ENCODE measurements at places on chromosomes 16 and 17.

DNA sequence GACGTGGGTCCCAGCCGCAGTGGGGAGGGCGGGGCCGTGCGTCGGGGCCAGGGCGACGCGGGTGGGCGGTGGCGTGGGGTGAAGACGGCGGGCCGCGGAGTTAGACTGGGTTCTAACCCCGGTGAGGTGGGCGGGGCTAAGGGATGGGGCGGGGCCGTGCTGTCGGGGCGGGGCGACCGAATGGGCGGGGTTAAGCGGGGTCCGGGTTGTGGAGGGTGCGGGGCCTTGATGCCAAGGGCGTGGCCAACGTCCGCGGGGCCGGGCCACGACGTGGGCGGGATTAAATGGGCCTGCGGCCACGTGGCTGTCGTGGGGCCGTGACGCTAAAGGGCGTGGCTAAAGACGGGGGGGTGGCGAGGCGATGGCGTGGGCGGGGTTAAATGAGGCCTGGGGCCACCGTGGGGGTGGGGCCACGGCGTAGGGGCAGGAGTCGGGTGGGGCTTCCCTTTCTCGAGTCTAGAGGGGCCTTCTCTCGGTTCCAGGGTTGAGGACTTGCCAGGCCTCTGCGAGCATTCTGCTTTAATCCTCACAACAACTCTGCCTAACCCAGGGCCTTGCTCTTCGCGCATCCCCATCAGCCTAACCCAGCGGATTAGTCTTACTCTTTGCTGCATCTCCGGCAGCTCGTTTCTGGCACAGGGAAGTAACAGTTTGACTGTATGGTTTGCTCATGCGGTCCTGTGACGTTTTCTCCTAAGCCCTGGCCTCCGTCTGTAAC, 739 bp downstream of the TCF25 start:
- DNase-seq: peak; percentile 99

DNA sequence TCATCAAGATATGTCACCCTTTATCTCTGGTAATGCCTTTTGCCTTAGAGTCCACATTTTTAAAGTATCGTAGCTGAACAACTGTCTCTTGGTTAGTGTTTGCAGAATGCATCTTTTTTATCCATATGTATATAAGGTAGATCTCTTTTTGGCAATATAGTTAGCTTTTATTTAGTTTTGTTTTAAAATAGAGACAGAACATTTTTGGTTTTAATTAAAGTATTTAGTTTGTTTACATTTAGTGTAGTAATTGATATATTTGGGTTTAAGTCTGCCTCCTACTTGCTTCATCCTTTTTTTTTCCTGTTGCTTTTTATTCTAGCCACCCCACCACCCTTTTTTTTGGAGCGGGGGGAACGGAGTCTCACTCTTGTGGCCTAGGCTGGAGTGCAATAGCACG, 184.6 kb upstream of the CHMP6 start:
- no peak for DNase-seq

GRCh38 chr16:57244463-57244766, 644 bp upstream of the ARL2BP start:
- no peak for DNase-seq

DNA sequence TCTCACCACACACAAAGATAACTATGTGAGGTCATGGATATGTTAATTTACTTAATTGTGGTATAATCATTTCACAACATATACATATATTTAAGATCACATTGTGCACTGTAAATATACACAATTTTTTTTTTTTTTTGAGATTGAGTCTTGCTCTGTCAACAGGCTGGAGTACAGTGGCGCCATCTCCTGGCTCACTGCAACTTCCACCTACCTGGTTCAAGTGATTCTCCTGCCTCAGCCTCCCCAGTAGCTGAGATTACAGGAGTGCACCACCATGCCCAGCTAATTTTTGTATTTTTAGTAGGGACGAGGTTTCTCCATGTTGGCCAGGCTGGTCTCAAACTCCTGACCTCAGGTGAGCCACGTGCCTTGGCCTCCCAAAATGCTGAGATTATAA, 11.5 kb upstream of the PRSS54 start:
- peak; percentile 27 for DNase-seq

- DNase-seq: peak; percentile 83
These were observed 23.0 kb upstream of the CAPNS2 start for GRCh38 chr16:55543472-55543871.

GRCh38 chr16:9840761-9841665, 341.2 kb downstream of the GRIN2A start:
- no peak for DNase-seq

- peak; percentile 90 for DNase-seq
These were observed 317.2 kb upstream of the KCNJ16 start for GRCh38 chr17:69757688-69758430.

DNA sequence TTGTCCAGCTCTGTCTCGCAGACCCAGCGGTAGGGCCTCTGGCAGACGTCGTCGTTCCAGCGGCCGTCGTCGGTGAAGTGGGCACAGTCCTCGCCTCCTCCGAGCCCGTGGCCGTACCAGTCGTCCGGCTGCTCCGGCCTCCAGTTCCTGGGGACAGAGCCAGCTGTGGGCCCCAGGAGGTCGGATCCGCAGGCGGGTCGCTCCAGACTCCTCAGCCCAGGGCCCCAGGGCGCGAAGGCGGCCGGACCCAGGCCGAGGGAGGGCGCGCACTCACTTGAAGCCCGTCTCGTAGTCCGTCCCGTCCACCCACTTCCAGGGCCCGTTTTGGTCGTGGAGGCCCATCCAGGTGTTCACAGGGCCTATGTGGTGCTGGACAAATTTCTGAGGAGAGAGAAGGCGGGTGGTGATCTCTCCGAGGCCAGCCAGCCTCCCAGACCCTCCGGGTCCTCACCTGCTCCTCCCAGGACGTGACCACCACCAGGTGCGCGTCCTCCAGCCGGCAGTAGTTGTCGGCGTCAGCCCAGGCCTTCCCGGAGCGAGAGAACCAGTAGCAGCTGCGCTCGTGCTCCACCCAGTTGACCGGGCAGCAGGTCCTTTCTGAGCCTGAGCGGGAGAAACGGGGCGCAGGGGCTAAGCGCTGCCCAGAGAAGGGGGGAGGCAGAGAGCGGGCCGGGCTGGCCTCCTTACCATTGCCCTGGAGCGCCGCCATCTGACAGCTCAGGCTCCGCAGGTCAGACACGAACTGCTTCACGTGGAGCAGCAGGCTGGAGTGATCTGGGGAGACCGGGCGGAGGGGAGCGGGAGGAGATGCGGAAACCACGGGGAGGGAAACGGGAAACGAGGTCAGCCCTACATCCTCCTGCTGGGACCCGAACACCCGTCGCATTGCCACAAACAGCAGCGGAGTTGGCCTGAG, 5.2 kb downstream of the ASGR1 start:
- DNase-seq: no peak

GRCh38 chr17:36094232-36094631, 4.3 kb upstream of the CCL3 start:
- no peak for DNase-seq

- peak; percentile 79 for DNase-seq
These were observed 19.5 kb downstream of the ATP2A3 start for GRCh38 chr17:3944485-3945388.

GRCh38 chr16:72743011-72743761, 304.7 kb downstream of the ZFHX3 start:
- no peak for DNase-seq

DNA sequence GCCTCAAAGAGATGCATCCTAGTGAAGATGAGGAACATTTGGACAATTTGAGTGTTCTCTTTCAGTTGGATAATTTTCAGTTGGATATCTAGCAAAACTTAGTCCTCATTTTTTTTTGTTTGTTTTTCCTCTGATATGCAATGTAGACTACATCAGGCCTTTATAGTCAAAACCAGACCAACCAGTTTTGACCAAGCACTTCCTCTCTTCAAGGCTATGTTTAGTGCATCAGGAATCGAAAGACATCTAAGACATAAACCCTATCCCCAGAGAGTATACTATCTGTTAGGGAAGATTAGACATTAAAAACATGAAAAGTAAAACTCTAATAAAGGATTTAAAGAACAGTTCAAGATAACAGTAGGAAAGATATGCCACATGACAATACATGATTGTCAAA, 256.1 kb downstream of the IRX3 start:
- DNase-seq: no peak

- no peak for DNase-seq
These were observed 21.9 kb downstream of the UNC13D start for GRCh38 chr17:75822119-75822799.

GRCh38 chr16:80085606-80086005, 455.2 kb upstream of the DYNLRB2 start:
- no peak for DNase-seq

DNA sequence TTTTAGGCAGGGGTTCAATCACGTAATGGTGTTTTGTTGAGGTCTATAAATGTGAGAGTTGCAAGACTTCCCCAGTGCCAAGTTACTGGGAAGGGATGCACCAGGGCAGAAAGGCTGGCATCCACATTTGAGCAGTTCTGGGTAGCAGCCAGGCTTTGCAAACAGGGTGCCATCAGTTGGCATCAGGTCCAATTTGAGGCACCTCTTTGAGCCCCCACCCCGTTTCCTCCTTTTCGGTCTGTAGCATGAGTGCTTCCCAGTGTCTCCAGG, 142.6 kb upstream of the CACNG5 start:
- no peak for DNase-seq

DNA sequence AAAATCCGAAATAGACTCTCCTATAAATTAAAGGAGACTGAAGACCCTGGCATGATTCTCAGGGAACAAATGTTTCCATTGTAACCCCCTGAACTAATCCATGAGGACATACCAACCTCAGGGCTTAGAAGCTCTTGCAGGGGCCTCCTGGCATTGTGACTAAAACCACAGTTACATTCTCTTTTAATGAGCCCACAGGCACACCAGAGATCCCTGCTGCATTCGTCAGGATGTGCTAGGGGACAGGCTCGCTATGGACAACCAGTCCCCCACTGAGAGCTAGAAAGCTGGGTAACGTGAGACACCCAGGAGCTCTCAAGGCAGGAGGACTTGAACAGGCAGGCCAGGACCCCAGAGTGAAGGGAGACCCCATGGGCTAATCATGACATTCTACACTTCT, 140.6 kb upstream of the TNRC6C start:
- peak; percentile 45 for DNase-seq

DNA sequence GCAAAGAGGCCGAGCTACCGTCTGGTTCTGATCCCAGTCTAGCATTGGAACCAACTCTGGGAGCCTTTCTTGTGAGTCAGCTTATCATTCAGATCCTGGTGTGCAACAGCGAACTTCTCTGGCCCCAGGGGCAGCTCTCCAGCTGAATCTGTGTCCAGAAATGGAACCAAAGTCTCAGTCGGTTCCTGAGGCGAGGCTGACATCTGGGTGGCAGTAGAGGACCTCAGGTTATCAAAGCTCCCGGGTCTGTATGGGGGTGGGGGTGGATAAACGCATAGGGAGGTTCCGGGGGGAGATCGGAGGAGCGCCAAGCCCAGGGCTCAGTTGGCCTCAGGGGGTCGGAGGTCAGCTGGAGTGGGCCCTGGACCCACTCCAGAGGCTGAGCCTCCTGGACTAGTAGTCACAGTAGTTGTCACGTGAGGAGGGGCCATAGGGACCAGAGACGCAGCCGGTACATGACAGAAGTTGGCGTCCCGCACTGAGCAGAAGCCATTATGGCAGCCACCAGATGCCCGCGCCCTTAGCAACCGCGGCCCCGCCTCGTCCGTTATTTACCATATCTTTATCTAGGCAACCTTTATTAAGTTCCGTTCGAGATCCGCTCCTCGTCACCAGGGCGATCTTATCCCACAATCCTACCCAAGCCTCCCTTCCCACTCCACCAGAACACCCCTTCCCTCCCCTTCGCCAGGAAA, 12.9 kb downstream of the RDM1 start:
- DNase-seq: no peak

- DNase-seq: no peak
These were observed 114.7 kb upstream of the NLRP1 start for GRCh38 chr17:5698959-5699358.

GRCh38 chr16:49576173-49576494, 202.5 kb downstream of the C16orf78 start:
- DNase-seq: no peak

DNA sequence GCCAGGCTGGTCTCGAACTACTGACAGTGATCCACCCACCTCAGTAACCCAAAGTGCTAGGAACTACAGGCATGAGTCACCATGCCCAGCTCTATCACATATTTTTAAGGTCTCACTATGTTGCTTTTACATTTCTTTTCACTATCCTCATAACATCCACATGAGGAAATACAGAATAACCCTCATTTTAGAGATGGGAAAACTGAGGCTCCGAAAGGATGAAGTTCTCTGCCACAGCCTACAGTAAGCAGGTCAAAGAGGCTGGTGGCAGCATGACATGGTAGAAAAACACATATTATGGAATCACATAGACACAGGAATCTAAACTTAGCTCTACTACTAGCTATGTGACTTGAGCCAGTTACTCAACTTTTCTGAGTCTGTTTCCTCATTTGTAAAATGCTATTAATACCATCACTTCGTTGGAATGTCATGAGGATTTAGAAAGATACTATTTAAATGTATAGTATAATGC, 32.2 kb downstream of the APPBP2 start:
- peak; percentile 22 for DNase-seq

- peak; percentile 56 for DNase-seq
These were observed 20.9 kb downstream of the HLF start for GRCh38 chr17:55285340-55286301.

- DNase-seq: peak; percentile 56
These were observed 5.0 kb downstream of the SLC5A2 start for GRCh38 chr16:31487720-31488467.

- DNase-seq: no peak
These were observed 46.0 kb downstream of the YPEL2 start for GRCh38 chr17:59377410-59377809.

- DNase-seq: no peak
These were observed 48.2 kb downstream of the MRM3 start for GRCh38 chr17:830381-830780.

- peak; percentile 47 for DNase-seq
These were observed 4.3 kb downstream of the GDE1 start for GRCh38 chr16:19517424-19518089.

- no peak for DNase-seq
These were observed 410.8 kb downstream of the CDH11 start for GRCh38 chr16:64711026-64711425.

DNA sequence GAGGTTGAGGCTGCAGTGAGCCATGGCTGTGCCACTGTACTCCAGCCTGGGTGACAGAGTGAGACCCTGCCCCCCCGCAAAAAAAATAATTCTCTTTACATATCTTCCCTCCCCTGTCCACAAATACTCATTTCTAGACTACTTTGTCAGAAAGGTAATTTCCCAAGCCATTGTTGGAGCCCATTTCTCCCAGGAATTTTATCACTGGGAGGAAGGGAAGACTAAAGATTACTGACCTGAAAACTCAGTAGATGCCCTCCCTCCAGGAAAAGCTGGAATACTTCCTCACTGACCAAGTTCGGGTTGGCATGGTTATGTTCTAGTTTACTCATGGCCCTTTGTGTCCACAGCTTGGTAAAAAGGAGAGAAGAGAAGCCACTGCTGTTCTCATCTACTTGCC, 4.1 kb downstream of the CALCOCO2 start:
- DNase-seq: no peak

DNA sequence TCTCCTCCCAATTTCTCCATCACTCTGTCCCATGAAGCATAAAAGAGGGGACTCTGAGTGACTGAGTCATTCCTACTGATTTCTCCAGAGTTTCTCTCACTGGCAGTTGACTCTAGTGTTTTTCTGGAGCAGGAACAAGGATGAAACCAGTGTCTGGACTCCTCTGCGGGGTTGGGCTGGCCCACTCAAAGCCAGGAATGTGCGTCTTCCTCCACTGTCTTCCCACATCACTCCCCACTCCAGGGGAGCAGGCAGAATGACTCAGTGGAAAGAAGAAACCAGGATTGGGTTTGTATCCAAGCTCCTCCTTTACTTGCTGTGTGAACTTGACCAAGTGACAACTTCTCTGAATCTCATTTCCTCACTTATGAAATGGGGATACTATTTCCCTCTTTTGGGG, 497.5 kb upstream of the SALL1 start:
- DNase-seq: peak; percentile 8

- no peak for DNase-seq
These were observed 64.0 kb downstream of the NKD1 start for GRCh38 chr16:50611995-50612848.

Data from adipocyte (in vitro differentiated cells).